Activated T-cell treated with anti-CD3 and anti-CD28 coated beads for 24 hours (primary cell): ENCODE measurements at places on chromosomes 3 and 15.

- DNase-seq = no peak
These were observed 951.4 kb downstream of the PLOD2 start for GRCh38 chr3:145209561-145209960.

DNA sequence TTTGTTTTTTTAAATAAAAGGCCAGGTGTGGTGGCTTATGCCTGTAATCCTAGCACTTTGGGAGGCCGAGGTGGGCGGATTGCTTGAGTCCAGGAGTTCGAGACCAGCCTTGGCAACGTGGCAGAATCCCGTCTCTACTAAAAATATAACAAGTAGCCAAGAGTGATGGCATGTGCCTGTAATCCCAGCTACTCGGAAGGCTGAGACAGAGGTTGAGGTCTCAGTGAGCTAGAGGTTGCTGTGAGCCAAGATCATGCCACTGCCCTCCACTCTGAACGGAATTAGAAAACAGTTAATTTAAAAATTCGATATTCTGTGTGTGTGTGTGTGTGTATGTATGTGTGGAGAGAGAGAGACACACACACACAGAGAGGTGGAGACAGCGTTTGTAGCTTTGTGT, 58.8 kb downstream of the TCF12 start:
- no peak for DNase-seq

DNA sequence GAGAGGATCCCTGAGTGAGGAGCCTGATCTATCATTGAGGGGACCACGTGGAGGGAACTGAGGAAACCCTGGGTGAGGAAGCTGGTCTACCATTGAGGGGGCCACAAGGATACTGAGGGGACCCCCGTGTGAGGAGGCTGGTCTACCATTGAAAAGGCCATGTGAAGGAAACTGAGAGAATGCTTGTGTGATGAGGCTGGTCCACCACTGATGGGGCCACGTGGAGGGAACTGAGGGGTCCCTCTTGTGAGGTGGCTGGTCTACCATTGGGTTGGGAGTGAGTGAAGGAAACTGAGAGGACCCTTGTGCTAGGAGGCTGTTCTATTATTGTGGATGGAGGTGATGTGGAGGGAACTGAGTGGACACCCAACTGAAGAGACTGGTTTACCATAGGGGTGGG, 161.3 kb downstream of the FBLN2 start:
- no peak for DNase-seq

DNA sequence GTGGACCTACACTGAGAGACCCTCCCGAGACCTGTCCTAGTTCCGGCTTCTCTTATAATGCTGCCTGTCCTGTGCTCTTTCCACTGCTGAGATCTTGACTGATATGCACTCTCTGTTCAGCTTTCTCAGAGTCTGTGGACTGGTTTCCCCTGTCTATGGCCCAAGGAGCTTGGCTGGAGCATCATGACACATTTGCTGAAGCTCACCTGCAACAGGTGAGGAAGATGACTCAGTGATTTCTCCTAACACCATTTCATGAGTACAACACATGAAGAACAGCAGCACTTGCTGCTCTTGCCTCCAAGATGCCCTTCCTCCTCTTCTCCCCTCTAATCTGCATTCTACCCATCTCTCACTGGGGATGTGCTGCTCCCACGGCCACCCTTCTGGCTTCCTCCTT, 92.1 kb downstream of the DUT start:
- no peak for DNase-seq

DNA sequence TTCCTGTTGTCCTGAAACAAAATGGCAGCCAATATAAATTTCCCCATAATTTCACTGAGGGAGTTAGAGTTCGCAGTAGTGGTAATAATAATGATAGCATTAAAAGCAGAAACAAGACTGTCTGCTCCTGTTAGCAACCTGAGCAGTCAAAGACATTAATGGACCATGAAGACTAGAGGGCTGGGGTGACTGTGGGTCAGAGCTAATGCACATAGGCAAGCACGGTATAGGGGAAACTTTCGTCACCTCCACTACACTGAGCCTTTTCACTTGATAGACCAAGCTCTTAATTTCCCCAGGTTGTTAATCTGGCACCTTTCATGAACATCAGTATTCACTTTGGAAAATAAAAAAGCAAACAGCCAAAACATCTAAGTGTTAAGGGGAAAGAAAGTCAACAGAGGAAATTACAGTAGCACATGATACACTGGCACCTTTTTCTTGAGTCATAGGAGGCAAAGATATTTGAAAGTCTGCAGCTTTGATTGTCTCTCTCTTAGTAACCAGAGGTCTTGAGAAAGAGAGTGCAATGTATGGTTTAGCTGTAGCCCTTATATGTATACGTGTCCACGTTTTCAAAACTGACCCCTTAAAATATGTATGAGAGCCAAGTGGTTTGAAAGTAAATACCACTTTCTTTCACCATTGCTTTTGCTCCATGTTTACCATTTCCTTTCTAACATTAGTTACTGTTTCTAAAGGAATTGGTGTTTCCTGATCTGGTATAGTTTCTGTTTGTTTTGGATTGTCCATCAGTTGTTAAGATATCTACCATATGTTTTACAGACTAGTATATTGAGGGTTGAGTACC, 104.8 kb downstream of the FILIP1L start:
- DNase-seq = no peak

- no peak for DNase-seq
These were observed 36.5 kb upstream of the CPB1 start for GRCh38 chr3:148790851-148791735.
